PC-3 (cell line): ENCODE measurements at places on chromosomes 5 and 9. TPM values are rescaled to one million over a fixed set of nuclear protein-coding genes. Genes with fewer than 3 reads are reported as not detected.

PDCD1LG2 gene
- total RNA-seq = 0.46 and 1.4 TPM in 2 replicates

CDH18 gene
- total RNA-seq = 0.15 TPM in 1 of 2 replicates, not detected in the other

DNA sequence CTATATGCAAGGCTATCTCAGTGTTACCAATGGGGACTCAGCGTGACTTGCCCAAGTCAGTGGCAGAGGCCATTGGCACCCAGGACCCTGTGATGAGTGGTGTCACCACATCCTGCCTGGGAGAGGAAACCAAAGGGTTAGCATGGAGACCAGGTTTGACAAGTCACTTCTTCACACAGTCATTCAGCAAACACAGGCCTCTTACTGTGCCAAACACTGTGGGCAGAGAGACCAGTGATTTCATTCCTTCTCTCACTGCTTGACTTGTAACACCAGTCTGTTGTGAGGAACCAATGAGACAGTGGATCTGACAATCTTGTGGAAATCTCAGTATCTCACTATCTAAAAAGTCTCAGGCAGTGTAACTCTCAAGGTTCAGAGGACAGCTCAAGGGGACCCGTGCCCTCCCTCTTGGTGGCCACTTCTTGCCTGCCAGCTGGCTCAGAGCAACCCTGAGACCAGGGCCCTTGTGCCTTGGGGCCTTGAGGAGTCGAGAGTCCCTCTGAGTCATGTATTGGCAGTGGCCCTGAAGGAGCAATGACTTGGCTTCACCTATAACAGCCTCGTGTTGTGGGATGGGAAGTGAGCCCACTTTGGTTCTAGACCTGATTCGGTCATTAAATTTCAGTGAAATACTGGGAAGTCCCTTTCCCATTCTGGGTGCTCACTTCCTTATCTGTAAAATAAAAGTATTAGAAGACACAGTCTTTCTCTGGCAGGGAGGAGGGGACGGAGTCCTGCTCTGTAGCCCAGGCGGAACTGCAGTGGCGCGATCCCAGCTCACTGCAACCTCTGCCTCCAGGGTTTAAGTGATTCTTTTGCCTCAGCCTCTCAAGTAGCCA lies 1.6 kb downstream of the FABP6 start:
- H3K27ac ChIP-seq = peak overlapping the region; percentile 86
- H3K27me3 ChIP-seq = no peaks in the 10 kb centered on the region
- H3K36me3 ChIP-seq = no peaks in the 10 kb centered on the region
- no peak overlapping the region for H3K4me3 ChIP-seq

GRCh38 chr5:81820318-81820636 lies 69.4 kb upstream of the SSBP2 start:
- peaks cover 19% of the 10 kb centered on the region for H3K4me1 ChIP-seq
- H3K27ac ChIP-seq = no peak overlapping the region
- H3K36me3 ChIP-seq = no peaks in the 10 kb centered on the region
- no peaks in the 10 kb centered on the region for H3K27me3 ChIP-seq

DNA sequence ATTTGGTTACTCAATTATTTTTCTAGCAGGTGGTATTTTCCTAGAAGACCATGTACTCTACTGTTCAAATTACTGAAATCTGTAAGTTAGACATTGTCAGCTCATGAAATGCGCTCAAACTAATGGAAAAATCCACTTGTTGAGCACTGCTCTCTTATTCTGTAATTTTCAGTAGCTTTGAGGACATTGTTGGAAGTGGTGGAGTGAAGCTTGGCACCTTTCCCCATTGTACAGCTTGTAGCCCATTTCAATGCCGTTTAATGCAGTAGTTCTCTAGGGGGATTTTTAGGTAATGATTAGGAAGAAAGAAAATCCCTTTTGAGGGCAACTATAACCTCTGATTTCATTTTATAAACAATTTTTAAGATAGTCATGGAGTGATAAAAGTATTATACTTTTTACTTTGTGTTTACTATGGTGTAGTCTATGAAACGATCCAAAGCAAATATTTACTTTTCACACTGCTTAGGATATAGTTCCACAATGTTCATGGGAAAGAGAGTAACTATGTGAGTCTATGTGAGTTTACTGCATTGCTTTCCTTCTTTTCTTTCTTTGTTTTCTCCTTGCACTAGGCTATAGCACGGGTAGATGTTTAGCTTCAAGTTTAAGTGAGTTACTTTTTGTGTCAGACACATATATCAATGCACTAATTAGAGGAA lies 165.8 kb upstream of the ANKH start:
- no peaks in the 10 kb centered on the region for H3K4me1 ChIP-seq
- peak; percentile 29 for DNase-seq
- no peak overlapping the region for H3K4me3 ChIP-seq
- peaks cover 9% of the 10 kb centered on the region; the same call in 1 of the 2 replicates for H3K27me3 ChIP-seq
- no peaks in the 10 kb centered on the region for H3K36me3 ChIP-seq

- H3K27ac ChIP-seq = no peak overlapping the region
- peaks cover 9% of the 10 kb centered on the region for H3K27me3 ChIP-seq
- peaks cover 11% of the 10 kb centered on the region for H3K4me1 ChIP-seq
- peak; percentile 65 for DNase-seq
- H3K36me3 ChIP-seq = no peaks in the 10 kb centered on the region
- H3K4me3 ChIP-seq = peak overlapping the region; percentile 79
These were observed 524 bp downstream of the CYFIP2 start for GRCh38 chr5:157266286-157267007.

GRCh38 chr5:11398728-11399127 lies 505.5 kb downstream of the CTNND2 start:
- H3K4me3 ChIP-seq = no peak overlapping the region
- no peak overlapping the region for H3K27ac ChIP-seq
- peaks cover 44% of the 10 kb centered on the region for H3K27me3 ChIP-seq
- H3K36me3 ChIP-seq = no peaks in the 10 kb centered on the region

DNA sequence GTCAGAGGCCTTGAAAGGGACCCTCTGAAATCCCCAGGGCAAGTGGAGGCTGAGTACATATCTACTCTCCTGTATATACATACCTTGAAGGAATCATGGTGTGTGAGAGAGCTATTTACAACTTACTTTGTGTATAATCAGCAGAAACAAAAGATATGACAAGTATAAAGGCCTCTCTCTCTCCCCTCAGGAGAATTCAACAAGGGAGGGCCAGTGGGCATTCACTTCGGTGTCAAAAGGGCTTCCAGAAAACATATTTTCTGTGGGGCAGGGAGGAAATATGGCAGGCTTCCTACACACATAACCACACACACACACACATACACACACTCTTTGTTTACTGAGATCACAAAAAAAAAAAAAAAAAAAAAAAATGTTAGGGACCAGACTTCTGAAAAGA lies 181.7 kb downstream of the BNC2 start:
- no peak overlapping the region for H3K27ac ChIP-seq
- H3K4me1 ChIP-seq = peaks cover 7% of the 10 kb centered on the region; the same call in 1 of the 2 replicates
- no peaks in the 10 kb centered on the region for H3K27me3 ChIP-seq
- H3K36me3 ChIP-seq = no peaks in the 10 kb centered on the region
- no peak for DNase-seq
- no peak overlapping the region for H3K4me3 ChIP-seq

DNA sequence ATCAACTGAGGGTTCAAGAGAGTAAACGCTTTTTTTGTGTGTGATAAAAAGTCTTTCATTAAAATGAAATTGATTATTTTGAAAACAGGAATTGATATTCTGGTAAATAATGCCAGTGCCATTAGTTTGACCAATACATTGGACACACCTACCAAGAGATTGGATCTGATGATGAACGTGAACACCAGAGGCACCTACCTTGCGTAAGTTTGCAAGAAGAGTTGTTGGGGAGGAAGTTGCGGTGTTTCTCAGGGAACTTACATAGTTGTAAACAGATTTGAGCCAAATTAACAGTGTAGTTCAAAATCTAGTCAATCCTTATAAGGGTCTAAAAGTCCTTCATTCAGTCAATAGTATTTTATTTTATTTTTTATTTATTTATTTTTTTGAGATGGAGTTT lies 28.9 kb downstream of the HSDL2 start:
- H3K27ac ChIP-seq = no peak overlapping the region
- no peaks in the 10 kb centered on the region for H3K27me3 ChIP-seq
- no peak for DNase-seq
- no peaks in the 10 kb centered on the region for H3K4me1 ChIP-seq
- peaks cover 9% of the 10 kb centered on the region for H3K36me3 ChIP-seq
- H3K4me3 ChIP-seq = no peak overlapping the region
